Stimulated activated CD4-positive, alpha-beta T cell treated with anti-CD3 and anti-CD28 coated beads, Interleukin-4, amount 100 ng/mL, for 4 hours (primary cell): ENCODE measurements at places on chromosomes 3 and 15.
A peak's percentile ranks its signal among the peaks of the same experiment; 100 is the strongest.

DNA sequence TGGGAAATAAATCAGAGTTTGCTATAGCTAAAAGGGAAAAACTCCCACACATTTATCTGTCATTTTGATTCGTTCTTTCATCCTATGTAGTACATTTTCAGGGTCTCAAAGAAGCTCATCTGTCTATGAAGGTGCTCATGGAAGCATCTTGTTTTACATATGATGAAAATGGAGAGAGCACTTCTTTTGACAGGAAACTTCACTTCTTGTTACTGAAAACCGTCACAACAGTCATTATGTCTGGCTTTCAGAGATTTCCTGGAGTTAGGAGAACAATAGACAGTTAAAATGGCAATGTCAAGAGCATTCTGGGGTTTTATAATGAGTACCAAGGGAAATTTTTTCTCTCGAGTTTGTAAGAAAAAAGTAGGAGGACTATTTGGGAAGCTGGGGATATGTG lies 83.3 kb downstream of the TMEM108 start:
- DNase-seq = no peak

DNA sequence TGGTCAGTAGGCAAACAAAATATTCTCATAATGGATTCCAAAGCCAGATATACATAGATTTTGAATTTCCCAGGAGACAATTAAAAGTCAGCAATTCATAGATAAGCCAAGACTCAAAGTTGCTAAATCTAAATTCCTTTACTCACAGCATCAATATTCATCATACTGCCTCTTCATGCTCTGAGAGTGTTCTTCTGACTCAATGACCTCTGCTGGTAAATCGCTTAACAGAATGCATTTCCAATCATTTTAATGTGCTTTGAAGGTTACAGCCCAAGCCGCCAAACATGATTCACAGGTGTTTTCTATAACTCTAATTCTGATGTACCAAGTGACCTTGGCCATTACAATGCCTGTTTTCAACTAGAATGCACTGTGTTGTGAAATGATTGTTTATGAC lies 24.2 kb upstream of the SLC4A7 start:
- DNase-seq = no peak

- no peak for DNase-seq
Measured at GRCh38 chr15:66646308-66646707, 55.7 kb upstream of the SMAD6 start.

DNA sequence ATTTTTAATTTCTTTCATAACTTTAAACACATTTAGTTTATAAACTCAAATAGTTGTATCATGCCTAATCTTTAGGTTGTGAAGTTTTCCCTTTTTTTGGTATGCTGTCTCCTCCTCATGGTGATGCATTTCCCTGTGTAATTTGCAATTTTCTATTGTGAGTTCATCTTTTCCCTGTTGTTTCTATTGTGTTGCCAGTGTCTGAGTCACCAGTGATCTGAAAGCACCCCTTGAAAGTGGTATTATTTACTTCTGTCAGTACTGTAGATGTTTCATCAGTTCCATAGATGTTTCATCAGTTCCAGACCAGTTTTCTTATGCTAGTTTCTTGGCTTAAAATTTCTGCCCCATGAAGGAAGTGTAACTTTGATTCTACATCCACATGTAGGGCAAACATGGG lies 80.6 kb downstream of the OXSM start:
- DNase-seq = no peak

GRCh38 chr3:74500257-74500656 lies 114.2 kb downstream of the CNTN3 start:
- no peak for DNase-seq

DNA sequence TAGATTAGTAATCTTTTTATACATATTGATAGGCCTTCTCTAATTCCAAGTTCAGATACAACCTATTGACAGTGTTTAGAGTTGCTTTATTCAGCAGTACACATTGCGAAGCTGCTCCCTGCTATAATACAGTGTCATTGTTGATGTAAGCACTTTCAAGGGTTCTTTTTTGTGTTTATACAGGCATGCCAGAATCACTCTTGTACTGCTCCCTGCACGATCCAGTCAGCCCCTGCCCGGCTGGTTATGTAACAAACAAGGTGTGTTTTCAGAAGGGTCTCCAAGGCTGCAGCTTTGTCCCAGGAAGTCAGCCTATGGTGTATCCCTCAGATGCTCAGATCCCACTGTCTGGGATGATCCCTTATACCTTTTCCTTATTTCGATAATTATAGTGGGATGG lies 11.3 kb downstream of the QTRT2 start:
- no peak for DNase-seq

- DNase-seq = no peak
Measured at GRCh38 chr3:159792070-159792469, 196.6 kb upstream of the IL12A start.

DNA sequence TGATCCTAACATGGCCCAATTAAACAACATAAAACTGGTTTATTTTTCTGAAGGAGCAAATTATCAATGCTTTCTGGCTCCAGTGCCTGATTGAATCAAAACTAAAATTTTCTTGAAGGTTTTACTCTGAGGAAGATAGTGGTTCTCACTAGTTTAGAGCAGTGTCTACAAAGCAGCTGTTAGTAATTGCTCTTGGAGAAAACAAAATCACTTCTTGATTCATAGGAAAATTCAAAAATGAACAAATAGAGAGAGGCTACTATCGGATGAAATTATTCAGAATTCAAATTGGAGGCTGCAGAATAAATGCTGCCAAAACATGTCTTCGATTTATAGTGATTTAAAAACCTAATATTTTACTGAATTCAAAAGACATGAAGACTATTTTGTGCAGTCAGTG lies 15.1 kb upstream of the RIOX2 start:
- no peak for DNase-seq

- DNase-seq = no peak
Measured at GRCh38 chr3:111906656-111907055, 47.6 kb downstream of the PHLDB2 start.

DNA sequence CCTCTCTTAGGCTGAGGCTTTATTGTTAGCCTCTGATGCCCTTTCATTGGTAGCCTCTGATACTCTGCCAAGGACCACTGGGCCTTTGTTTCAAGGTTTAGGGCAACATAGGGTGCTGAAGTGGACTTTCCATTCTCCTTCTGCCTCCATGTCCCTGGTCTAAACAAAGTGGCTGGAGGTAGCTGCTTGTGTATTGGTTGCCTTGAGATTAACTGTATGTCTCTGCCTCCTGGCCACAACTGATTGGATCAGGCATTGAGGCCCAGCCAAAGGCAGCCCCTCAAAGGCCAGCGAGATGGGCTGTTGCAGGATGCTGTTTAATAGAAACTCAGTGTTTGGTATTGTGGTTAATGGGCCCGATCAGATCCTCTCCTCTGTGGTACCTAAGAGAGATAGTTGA lies 77.9 kb upstream of the PRR23C start:
- DNase-seq = no peak

DNA sequence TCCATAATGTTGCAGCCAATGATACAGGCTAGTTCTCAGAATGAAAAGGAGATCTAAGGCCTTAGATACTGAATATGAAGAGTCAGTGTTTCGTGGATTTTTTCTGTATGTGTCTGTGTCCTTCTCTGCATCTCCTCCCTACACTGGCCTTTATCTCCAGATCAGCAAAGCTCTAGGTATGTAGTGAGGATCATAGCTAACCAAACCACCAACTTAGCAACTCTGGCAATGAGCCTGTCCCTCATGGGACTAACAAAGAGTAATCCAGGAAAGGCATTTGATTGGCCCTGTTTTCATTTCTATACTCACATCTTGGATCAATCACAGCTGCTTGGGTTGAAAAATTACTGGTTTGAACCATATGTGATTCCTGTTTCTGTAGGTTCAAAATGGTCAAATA lies 18.6 kb upstream of the CNTN3 start:
- DNase-seq = no peak

DNA sequence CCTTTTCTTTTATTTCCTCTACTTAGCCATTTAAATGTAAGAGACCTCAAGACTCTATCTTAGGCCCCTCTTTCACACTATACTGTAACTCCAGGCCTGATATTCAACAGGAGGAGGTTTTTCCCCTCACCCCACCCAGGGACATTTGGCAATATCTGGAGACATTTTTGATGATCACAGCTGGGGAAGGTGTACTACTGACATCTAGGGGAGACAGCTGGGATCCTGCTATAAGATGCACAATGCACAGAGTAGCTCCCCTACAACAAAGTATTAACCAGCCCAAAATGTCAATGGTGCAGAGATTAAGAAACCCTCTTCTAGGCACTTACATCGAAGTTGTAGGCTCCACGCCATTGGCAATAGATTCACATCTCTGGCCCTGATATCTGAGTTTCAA lies 517.5 kb upstream of the UBE2E2 start:
- no peak for DNase-seq

GRCh38 chr3:140568131-140568530 lies 109.7 kb upstream of the TRIM42 start:
- no peak for DNase-seq

- DNase-seq = no peak
Measured at GRCh38 chr15:69703532-69704187, 251.0 kb downstream of the RPLP1 start.

GRCh38 chr3:185503521-185503920 lies 4.7 kb upstream of the TMEM41A start:
- DNase-seq = no peak

GRCh38 chr3:161560008-161560637 lies 63.5 kb downstream of the OTOL1 start:
- DNase-seq = no peak

DNA sequence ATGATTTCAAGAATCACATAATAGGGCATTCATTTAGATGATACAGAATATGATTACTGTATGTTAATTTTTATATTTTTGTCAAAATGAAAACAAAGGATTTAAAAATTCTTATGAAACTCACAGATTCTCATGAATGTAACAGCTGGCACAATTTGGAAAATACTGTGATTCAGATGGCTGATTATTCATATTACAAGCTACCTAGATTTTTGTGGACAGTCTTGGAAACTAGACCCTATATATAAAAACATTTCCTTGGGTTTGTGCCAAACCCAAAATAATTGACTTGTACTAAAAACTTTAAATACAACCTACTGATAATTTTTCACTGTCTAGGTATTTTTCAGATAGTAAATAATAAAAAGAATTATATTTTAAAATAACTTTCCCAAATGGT lies 26.2 kb downstream of the ZBED2 start:
- DNase-seq = no peak

- DNase-seq = peak; percentile 84
Measured at GRCh38 chr3:38138349-38139190, at the start of gene MYD88. MYD88 (plus strand) TSS chr3:38138661; CDS start chr3:38138701, 40 bp downstream.
